NCI-H1436 (cell line): ENCODE measurements at places on chromosomes 1 and 21.

GRCh38 chr1:151251656-151252470, 2.7 kb upstream of the PSMD4 start:
- peak; percentile 77 for DNase-seq

GRCh38 chr1:54415991-54416390, 9.8 kb upstream of the SSBP3 start:
- no peak for DNase-seq

DNA sequence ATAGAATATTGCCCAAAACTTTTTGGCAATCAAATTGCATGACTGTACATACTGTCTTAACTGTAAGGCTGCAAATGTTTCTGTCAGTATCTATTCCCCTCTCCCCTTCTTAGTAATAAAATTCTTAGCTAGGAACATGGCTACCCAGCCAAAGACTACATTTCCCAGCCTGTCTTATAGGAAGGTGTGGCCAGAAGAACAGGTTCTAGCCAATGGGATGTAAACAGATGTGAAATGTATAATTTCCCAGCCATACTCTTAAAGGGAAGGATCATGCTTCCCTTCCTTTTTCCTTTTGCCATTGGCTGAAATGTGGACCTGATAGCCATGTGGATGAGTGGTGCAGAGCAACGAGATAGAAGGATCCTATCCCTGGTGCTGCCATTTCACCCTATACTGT, 7.0 kb upstream of the HIVEP3 start:
- DNase-seq: no peak

DNA sequence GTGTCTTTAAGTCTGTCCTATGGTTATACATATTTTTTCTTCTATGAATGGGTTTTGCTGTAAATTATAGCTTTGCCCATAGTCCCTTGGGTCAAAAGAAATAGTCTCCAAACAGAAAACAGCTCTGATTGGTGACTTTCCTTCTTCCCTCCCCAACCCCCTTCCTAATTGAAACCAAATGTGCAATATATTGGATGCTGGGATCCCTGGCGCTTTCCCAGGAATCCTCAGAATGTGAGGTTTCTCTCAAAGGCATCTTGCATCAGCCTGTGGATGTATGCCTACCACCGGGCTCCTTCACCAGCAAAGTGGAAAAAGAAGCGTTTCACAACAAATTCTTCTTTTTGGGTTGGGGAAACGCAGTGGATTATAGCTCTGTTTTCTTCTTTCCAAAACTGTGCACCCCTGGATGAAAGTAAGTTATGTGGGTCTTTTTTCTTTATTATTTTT, at the start of gene DDR2:
Gene DDR2, plus strand, starts transcription at position 248 of the 450 bp plus-strand sequence. CDS start 86,600 bp downstream, outside the sequence.
- DNase-seq: no peak

GRCh38 chr1:201582705-201583442, 43.9 kb downstream of the NAV1 start:
- DNase-seq: peak; percentile 78

DNA sequence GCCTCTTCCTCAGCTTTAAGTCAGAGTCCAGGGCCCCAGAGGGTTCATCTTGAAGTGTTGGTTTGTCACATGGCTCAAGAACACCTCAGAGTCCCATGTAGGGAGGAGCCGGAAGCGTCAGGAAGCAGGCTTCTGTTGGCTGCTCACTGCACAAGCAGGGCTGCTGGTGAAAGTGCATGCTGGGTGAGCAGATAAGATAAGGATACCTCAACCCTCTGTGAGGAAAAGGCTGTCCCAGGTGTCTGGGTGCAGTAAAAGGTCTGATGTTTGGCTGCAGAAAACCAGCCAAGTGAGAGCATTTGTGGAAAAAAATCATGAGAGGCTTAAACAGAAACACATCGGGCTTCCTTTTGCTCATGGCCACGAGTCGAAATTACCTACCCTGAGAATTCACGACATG, 6.2 kb upstream of the TEX35 start:
- DNase-seq: no peak

DNA sequence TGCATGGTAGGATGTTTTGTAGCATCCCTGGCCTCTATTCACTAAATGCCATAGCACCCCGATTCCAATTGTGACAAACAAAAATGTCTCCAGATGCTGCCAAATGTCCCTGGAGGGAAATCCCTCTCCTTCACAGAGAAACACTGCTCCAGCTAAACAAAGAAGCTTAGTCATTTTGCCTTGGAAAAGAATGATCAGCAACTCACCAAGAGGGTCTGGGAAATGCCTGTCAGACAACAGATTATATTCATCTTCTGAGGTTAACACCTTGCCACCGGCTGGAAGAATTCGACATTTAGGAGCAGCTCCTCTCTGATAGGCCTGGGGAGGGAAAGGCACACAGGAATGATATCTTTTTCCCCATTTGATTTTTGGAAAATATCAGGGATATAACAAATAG, 84.4 kb downstream of the NIBAN1 start:
- DNase-seq: no peak

GRCh38 chr21:38322311-38322950, 65.6 kb downstream of the KCNJ15 start:
- no peak for DNase-seq

DNA sequence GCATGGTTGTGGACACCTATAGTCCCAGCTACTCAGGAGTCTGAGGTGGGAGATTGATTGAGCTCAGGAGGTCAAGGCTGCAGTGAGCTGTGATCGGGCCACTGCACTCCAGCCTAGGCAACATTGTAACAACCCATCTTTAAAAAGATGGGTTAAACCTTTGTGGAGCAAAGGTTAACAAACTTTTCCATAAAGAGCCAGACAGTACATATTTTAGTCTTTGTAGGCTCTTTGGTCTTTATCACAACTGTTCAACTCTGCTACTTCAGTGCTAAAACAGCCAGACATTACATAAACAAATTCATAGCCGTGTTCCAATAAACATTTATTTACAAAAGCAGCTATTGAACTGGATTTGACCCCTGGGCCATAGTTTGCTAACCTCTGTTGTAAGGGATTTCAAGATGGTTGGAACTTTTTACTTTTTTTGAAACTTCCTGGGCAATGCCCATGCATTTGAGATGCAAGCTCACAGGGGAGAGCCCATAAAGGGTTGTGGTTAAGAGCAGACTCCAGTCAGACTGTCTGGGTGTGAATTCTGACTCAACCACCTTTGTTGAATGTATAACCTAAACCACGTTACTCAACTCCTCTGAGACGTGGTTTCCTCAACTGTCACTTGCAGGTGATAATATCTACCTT, 10.8 kb downstream of the INAVA start:
- DNase-seq: no peak

DNA sequence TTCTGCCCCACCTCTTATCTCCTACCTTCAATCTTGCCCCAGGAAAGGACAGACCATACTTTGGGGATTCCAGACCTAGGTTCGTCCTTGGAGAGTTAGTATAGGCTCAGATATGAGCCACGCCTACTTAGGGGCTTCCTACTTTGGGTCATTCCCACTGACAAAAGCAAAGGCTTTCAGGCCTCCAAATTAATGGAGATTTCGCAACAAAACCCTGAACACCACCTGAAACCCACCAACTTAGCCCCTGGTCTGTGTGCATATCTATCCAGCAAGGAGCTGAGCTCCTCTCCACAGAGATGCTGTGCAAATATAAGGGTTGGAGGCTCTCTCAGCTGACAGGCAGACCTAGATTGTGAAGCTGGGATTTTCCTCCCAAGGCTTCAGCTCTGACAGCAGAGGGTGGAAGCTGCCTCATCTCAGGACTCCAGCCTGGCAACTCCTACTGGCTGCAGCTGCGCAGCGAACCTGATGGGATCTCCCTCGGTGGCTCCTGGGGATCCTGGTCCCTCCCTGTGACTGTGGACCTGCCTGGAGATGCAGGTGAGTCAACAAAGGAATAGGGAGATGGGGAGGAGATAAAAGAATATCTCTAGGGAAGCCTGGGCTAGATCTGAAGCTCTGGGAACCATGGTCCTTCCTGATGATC, 2.1 kb downstream of the MPL start:
- DNase-seq: no peak

- DNase-seq: no peak
Observed at GRCh38 chr1:218926631-218927030, 247.0 kb upstream of the LYPLAL1 start.

GRCh38 chr1:69120817-69121216, 446.9 kb upstream of the LRRC7 start:
- DNase-seq: no peak

- DNase-seq: no peak
Observed at GRCh38 chr1:43621386-43621785, 28.6 kb upstream of the KDM4A start.

- no peak for DNase-seq
Observed at GRCh38 chr1:9472386-9473031, 66.8 kb upstream of the SLC25A33 start.

- no peak for DNase-seq
Observed at GRCh38 chr1:160261556-160261892, 825 bp downstream of the DCAF8 start.

DNA sequence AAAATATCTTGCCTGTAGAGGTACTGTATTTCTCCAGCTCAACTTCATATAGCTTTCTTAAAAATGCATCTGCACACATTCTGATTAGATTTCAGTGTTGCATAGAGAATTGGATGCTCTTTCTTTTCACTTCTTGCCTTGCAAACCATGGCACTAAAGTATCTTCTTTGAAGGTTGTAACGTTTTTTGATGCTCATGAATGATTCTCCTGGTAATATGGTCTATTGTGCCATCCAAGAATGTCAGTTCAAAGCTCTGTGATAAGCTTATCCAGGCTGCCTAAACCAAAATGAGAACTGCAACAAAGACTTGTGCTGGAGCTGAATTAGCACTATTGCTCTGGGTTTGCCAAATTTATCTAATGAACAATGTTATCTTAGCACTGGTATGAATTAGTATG, 1.9 kb downstream of the SGIP1 start:
- DNase-seq: no peak

DNA sequence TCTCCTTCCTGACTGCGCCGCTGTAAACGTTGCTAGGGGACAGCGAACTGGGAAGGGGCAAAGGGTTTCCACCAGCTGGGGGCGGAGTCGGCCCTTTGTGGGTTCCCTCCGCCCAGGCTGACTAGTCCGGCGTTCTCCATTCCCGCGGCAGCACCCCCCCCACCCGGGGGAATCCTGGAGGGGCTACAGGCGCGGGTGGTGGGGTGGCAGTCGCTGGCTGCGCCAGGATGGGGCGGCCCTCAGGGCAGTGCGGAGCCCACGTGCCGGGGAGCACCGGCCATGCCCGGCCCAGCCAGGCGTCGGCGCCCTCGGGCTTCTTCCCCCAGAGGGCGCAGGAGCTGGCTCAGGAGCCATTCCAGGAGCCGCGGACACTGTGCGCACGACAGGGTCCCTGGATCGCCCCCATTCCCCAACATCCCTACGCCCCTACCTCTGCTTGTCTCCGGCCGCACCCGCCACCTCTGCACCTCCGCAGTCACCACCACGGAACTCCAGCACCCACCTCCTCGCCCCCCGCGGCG, 476 bp downstream of the BATF3 start:
- peak; percentile 56 for DNase-seq

GRCh38 chr1:56309065-56309464, 270.3 kb downstream of the PLPP3 start:
- no peak for DNase-seq

GRCh38 chr1:60637651-60638050, 444.7 kb upstream of the NFIA start:
- no peak for DNase-seq
